ENCODE measurements at places on chromosomes 6 and 20.

DNA sequence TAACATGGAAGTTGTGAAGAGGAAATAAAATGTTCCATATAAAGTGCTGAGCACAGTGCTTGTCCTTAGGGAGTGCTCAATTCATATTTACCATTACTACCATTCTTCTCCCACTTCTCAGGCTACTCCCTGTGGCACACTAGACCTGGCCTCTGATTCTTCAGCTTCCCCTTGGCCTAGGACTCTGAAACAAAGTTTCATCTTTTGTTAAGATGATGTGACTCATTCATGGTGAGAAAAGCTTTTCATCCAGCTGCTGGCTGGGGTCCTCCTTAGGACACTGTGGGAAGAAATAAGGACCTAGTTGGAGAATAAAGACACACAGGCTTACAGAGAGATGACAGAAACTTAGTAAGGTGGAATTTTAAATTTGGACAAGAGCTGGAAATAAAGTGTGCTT, 314.8 kb downstream of the CDC5L start:
- DNase-seq = no peak

GRCh38 chr6:33128318-33128717, 52.5 kb downstream of the HLA-DPB1 start:
- DNase-seq = no peak

DNA sequence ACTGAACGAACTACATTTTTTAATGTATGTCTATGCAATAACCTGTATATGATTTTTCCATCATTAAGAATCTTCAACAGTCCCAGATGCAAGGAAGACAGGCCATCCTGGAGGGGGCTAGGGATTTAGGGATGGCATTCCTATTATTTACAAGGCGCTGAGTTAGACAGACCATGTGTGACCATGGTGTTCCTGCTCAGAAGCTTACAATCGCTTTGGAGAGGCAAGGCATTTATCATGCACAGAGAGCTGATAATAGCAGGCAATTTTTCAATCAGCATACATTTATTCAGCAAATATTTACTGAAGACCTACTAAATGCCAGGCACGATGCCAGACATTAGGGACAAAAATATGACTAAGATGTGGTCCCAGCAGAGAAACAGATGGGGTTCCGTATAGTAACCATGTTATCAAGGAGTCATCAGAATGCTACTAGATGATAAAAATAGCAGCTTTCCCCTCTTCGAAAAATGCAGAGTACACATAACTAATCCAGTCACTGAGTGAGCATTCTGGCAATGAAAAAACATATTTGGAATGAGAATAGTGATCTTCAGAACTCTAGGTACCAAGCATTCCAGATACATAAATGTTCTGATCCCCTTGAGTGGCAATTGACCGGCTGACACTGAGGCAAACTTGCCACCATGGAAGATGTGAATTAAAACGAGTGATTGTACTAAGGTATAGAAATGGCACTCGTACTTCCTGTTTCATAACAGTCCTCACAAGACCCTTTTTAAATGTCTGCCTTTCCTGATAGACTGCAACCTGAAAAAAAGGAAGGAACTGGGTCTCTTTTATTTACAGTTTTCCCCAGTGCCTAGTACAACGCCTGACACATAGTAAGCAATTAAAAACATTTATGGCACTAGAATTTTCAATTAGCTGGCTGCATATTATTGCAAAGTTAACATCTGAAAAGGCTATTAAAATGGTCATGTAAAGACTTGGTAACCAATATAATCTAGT, 135.7 kb downstream of the ATXN1 start:
- no peak for DNase-seq

DNA sequence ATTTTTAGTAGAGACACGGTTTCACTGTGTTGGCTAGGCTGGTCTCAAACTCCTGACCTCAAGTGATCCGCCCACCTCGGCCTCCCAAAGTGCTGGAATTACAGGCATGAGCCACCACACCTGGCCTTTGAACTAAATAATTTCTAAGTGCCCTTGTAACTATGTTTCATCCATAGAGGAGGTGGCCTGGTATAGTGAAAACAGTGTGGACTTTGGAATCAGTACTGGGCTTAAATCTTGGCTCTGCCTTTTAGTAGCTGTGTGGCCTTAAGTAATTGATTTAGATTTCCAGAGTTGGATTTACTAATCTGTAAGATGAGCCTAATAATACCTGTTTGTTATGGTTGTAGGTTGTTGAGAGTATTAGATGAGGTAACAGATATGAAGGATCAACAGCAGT, 14.2 kb upstream of the TGM3 start:
- DNase-seq = no peak

- DNase-seq = no peak
Observed at GRCh38 chr6:38404355-38404754, 235.4 kb downstream of the BTBD9 start.

DNA sequence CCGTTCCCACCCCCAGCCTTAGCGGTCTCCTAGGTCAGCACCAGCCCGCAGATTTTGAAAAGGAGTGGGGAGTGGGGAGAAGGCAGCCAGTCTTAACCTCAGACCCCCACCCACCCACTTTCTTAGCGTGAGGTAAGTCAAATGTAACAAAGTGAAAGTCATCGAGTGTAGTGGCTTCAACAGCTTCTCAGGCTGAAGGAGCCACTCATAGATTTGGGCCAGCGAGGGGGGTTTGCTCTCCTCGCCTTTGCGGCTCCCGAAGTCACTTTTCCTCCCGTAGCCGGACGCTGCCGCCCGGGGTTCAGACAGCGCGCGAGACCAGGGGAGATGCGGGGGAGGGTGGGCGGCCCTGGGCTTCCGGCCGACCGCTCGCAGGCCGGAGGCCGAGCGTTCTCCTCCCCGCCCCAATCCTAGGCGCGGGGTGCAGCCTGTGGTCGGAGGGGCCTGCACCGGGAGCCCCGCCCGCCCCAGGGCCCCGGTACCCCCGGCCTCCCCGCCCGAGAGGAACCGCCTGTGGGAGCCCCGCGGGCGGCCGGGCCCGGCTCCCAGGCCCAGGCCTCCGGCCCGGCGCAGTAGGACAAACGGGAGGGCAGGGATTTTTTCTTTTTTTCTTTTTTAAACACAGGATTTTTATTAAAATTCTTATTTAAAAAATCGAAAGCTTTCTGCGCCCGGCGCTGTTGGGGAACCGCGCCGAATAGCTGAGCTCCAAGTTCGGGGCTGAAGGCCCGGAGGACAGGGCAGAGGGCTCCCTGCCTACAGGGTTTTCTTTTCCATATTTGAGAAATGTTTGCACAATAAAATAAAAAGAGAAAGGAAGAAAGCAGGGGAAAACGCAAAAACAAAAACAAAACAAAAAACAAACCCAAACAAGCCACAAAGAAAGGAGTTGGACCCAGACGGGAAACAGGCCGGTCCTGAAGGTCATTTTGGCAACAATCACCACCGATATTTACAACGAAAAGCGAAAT, 3.2 kb downstream of the NKX2-2 start:
- no peak for DNase-seq

DNA sequence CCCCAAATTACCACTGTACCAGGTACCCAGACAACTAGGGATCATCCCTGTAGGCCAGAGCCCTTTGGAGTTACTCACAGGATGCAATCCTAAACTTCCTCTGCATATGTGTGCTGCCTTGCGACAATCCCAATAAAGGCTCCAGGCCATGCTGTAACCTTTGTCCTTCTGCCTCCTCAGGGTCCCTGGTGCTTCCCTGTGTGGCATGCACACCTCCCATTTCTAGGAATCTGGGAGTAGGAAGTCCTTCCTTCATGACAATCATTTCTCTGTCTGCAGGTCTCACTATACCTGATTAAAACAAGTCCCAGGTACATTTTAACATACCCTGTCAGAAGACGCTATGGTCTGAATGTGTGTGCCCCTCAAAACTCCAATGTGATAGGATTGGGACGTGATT, 37.0 kb upstream of the MCUR1 start:
- DNase-seq = no peak

GRCh38 chr6:7107578-7108195, at the start of gene RREB1:
Gene RREB1 (plus strand): TSS chr6:7107961. CDS start chr6:7181912, 73,951 bp downstream.
- DNase-seq = peak; percentile 43

DNA sequence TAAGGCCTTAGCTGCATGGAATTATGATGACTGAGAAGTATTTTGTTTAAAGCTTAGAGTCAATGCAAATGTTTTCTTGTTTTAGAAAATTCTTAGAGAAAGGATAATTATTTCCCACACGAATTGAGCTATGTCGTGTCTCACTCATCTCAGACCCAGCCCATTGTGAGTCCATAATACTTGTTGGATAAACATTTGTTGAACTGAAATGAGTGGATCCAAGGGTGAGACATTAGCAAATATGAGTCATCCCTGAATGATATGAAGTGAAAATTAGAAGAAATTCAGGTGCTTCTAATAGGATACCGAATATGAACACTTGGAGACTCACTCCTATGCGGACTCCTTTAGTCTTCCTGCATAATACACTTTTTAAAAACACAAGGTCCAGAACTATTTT, 41.6 kb upstream of the ARMC2 start:
- DNase-seq = no peak

GRCh38 chr6:106163446-106163965, 77.4 kb downstream of the PRDM1 start:
- no peak for DNase-seq

DNA sequence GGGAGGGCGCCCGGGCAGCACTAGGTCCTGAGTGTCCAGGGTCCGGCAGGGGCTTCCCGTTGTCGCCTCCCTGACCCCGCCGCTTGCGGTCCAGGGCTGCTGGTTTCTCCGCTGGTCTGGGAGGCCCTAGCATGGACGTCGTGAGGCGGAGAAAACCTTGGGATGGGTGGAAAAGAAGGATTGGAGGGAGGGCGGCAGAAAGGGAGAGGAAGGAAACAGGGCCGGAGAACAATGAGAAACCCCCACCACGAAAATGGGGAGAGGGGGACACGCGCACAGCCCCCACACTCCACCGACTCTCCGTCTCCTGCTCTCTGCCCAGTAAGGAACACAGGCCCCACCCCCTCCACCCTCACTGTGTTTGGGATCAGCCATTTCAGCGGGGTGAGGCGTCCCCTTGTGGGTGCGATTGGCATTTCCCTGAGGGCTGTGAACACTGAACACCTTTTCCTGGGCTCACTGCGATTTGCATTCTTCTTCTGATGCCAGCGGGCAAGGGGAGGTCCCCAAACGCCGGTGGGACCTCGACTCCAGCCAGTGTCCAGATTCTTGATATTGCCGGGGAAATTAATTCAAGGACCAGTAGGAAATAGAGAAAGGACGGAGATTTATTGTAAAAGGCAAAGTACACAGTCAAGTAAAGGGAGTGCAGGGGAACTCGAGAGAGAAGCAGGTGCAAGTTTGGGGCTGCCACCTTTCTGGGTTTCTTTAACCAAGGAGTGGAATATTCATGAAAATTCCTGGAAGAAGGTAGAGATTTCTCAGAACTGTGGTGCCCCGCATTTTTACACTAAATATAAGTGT, 3.3 kb upstream of the RAET1G start:
- peak; percentile 49 for DNase-seq

DNA sequence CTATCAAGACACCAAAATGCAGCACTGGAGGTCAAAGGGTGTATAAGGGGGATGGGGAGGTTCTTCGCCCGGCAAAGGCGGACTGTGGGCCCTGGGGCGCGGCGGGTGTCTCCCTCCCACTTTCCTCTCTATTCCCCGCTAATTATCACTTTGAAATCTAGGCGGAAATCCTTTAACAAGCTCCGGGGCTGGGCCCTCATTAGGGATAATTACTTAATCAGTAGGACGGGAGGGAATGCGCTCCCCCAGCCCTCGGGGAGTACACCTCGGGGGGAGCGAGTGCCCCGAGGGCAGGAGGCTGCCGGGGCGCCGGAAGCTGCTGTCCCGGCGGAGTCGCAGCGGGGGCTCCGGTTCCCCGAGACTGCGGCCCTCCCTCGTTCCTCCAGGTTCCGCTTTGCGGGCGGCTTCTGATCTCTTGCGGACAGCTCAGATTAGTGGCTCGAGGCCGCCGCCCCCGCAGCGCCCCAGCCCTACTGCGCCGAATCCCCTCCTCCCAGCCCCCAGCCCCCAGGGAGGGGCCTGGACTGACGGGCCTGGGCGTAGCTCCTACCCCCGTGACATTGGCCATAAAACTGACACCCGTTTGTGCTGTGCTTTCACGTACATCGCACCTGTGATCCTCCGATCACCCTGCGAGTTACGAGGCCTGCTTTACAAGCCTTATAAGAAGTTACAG, 14.7 kb downstream of the MUCL3 start:
- peak; percentile 65 for DNase-seq

- DNase-seq = no peak
Observed at GRCh38 chr6:75657327-75657726, 55.6 kb downstream of the SENP6 start.

GRCh38 chr6:64254558-64254957, 619.0 kb downstream of the PHF3 start:
- no peak for DNase-seq

DNA sequence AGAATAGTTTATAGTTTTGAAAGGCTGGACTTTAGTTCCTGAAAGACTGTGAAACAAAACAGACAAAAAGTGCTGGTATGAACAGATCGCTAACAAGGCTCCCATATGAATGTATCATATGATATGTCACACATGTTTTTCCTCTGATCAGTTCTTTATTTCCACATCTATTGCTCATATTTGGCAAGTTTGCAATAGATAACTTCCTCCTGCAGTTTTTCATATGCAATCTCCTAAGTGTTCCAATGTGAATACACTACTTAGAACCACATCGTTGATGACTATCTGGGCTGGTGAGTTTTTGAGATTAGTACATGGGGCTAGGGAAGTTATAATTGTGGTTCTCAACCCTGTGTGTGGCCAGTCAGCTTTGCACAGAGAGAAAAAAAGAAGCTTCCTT, 23.1 kb downstream of the CRYBG1 start:
- no peak for DNase-seq

- DNase-seq = peak; percentile 46
Observed at GRCh38 chr6:32087574-32088486, 21.3 kb downstream of the TNXB start.

GRCh38 chr6:40809627-40810026, 222.5 kb upstream of the LRFN2 start:
- no peak for DNase-seq

DNA sequence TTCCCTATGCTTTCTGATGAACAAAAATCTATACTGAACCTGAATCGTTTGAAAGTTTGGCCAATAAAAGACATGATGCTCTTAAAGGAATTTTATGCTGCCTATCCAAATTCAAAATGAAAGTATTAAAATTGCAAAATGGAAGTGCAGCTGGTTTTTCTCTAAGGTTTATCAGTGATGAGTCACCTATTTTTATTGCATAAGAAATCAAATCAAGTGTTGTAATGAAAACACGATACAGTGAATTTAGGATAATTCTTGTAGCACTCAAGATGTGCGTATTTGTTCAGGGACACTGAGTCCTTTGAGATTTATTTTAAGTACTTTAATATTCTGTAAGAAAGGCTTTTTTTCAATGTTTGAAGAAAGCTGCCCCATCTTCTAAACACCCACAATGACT, 409.5 kb downstream of the ADGRB3 start:
- no peak for DNase-seq

All from activated gamma-delta T cell treated with anti-CD3 and anti-CD28 coated beads, Interleukin-2, amount 50 U/mL, for 16 hours (primary cell).